Gastrocnemius medialis (tissue), 4 donors: ENCODE measurements at places on chromosomes 1 and 21. TPM values are rescaled to one million over a fixed set of nuclear protein-coding genes. Genes with fewer than 3 reads are reported as not detected.

- H3K36me3 ChIP-seq = no peaks in the 10 kb centered on the region
- H3K27me3 ChIP-seq = no peaks in the 10 kb centered on the region
- no peak overlapping the region for H3K4me3 ChIP-seq
- no peak overlapping the region for H3K27ac ChIP-seq
These were observed 61.6 kb downstream of the LRRN2 start for GRCh38 chr1:204623894-204624361.

DNA sequence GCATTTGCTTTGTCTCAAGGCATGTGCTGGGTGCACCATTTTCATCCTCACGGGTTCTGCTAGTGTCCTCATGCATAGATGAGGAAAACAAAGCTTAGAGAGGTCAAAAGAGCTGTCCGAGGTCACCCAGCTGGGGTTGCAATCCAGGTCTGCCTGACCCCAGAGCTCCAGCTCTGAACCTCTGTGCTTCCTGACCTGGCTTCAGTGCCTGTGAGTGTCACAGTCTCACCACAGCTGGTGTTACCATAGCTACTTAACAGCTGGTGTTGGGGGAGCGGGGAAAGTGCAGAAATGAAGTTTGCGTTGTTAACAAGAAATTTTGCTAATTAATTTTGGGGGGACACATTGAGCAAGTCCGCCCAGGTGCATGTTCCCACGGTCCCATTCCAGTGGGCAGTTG lies 328.5 kb downstream of the KIF26B start:
- H3K4me1 ChIP-seq = no peaks in the 10 kb centered on the region
- no peak overlapping the region for H3K4me3 ChIP-seq
- H3K27me3 ChIP-seq = no peaks in the 10 kb centered on the region
- H3K36me3 ChIP-seq = no peaks in the 10 kb centered on the region
- DNase-seq = no peak

DNA sequence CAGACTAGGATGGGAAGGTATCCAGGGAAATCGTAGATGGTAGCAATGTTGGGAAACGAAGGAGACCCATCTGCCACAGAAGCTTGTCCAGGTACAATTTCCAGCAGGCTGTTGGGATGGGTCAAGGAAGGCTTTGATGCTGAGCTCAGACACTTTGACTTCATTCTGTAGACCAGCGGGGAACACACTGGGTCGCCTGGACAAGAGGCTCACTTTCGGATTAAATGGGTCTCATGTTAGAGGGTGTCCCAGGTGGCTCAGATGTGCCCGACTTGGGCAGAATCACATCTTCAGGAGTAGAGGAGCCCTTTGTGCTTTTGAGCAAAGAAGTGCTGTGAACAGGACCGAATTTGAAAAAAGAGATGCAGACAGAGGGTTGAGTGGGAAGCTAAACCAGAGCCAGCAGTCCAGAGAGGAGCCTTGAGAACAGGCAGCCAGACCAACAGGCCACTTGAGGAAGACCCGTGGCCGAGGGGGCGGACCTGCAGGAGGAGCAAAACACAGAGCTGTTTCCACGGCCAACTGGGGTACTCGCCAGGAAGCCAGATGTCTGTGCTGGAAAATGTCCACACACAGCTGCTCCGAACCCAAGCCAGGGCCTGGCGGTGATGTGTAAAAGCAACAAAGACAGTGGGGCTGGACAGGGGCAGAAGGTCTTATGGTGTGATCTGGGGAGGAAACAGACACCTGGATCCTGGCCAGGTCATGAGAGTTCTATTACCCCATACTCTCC lies 146.9 kb downstream of the AJAP1 start:
- H3K27ac ChIP-seq = no peak overlapping the region
- H3K27me3 ChIP-seq = no peaks in the 10 kb centered on the region
- DNase-seq = peak; percentile 47
- no peaks in the 10 kb centered on the region for H3K36me3 ChIP-seq
- no peaks in the 10 kb centered on the region for H3K4me1 ChIP-seq
- no peak overlapping the region for H3K4me3 ChIP-seq

- no peak overlapping the region for H3K4me3 ChIP-seq
- peaks cover 16% of the 10 kb centered on the region for H3K4me1 ChIP-seq
- peaks cover 18% of the 10 kb centered on the region for H3K27me3 ChIP-seq
- no peaks in the 10 kb centered on the region for H3K36me3 ChIP-seq
- H3K27ac ChIP-seq = no peak overlapping the region
These were observed 81.5 kb downstream of the SYT2 start for GRCh38 chr1:202628646-202629215.

DNA sequence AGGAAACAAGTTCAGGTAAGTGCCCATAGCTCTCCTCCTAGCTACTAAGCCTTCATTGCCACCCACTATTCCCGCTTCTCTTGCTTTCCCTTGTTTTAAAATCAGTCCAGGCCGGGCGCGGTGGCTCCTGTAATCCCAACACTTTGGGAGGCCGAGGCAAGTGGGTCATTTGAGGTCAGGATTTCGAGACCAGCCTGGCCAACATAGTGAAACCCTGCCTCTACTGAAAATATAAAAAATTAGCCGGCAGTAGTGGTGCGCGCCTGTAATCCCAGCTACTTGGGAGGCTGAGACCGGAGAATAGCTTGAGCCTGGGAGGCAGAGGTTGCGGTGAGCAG lies 4.4 kb upstream of the CTTNBP2NL start:
- peak overlapping the region; percentile 91 for H3K27ac ChIP-seq
- H3K27me3 ChIP-seq = no peaks in the 10 kb centered on the region
- H3K4me1 ChIP-seq = peaks cover 20% of the 10 kb centered on the region

DNA sequence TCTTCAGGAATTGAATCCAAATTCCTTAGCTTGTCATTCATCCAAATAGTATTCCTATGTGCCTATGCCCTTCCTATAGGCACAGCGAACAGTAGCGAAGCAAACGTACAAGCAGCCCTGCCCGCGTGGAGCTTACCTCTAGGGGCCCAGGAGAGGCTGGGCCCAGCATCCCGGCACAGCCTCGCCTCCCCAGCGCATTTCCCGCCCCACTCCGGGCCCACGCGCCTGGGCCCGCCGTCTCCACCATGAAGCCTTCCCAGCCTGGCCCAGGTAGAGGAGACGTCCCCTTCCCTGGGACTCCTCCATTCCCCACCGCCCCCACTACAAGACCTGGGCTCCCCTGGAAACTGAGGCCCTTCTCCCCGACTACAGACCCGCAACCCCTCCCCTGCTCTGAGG lies 245 bp upstream of the TMEM269 start:
- H3K4me1 ChIP-seq = peaks cover 11% of the 10 kb centered on the region
- H3K27me3 ChIP-seq = no peaks in the 10 kb centered on the region
- DNase-seq = no peak
- no peak overlapping the region for H3K27ac ChIP-seq

GRCh38 chr21:15036189-15036588 lies 28.6 kb downstream of the NRIP1 start:
- DNase-seq = no peak
- H3K27ac ChIP-seq = no peak overlapping the region
- H3K27me3 ChIP-seq = no peaks in the 10 kb centered on the region
- peaks cover 12% of the 10 kb centered on the region for H3K4me1 ChIP-seq
- peaks cover 11% of the 10 kb centered on the region for H3K36me3 ChIP-seq

- no peaks in the 10 kb centered on the region for H3K27me3 ChIP-seq
- peak overlapping the region; percentile 88 for H3K27ac ChIP-seq
- DNase-seq = no peak
- H3K4me3 ChIP-seq = no peak overlapping the region
These were observed 110.1 kb downstream of the VPS13D start for GRCh38 chr1:12339811-12340543.

DNA sequence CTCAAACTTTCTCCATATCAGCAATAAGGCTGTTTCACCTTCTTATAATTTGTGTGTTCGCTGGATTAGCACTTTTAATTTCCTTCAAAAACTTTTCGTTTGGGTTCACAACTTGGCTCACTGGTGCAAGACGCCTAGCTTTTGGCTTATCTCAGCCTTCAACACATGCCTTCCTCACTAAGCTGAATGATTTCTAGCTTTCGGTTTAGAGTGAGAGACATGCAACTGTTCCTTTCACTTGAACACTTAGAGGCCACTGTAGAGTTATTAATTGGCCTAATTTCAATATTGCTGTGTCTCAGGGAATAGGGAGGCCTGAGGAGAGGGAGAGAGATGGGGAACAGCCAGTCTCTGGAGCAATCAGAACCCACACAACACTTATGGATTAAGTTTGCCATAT lies 41.2 kb upstream of the IFNLR1 start:
- no peaks in the 10 kb centered on the region for H3K4me1 ChIP-seq
- no peaks in the 10 kb centered on the region for H3K36me3 ChIP-seq
- no peak for DNase-seq
- H3K27ac ChIP-seq = no peak overlapping the region
- H3K27me3 ChIP-seq = no peaks in the 10 kb centered on the region
- H3K4me3 ChIP-seq = no peak overlapping the region

DNA sequence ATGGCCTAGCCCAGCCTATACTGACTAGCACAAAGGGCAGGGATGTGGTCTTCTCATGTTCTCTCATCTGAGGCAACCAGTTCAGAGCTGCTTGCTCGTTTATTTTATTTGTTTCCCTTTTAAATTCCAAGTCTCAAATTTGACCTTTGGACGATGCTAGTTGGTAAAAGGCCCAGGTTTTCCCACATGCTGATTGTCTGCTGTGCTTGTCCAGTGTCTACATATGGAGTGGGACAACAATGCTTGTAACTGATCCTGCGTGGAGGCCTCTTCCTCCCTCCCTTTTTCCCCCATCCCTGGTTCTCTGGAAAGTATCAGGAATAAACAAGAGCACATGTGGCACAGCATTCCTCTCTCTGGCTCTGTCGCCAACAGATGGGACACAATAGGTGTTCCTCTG lies 34.0 kb upstream of the BEND5 start:
- H3K36me3 ChIP-seq = no peaks in the 10 kb centered on the region
- H3K27ac ChIP-seq = no peak overlapping the region
- no peak overlapping the region for H3K4me3 ChIP-seq
- H3K4me1 ChIP-seq = no peaks in the 10 kb centered on the region
- H3K27me3 ChIP-seq = no peaks in the 10 kb centered on the region

GRCh38 chr21:38925923-38926322 lies 120.2 kb downstream of the ETS2 start:
- no peaks in the 10 kb centered on the region for H3K27me3 ChIP-seq
- H3K4me3 ChIP-seq = peak overlapping the region; percentile 37
- peak; percentile 74 for DNase-seq
- H3K36me3 ChIP-seq = no peaks in the 10 kb centered on the region

DNA sequence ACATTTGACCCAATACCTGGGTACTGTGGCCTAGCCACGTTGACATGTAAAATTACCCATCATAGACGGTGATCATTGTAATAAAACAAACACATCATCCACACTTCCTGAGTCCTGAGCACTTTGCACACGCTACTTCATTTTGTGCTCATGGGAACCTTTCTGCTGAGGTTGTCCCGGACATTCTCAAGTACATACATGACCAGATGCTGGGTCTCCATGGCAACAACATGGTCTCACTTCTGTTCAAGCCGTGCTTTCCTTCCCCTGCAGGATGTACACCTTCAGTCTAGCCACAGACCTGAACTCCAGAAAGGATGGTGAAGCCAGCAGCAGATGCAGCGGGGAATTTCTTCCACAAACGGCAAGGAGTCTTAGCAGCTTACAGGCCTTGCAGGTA lies 22.7 kb downstream of the UBASH3A start:
- no peaks in the 10 kb centered on the region for H3K4me1 ChIP-seq
- no peak overlapping the region for H3K27ac ChIP-seq
- DNase-seq = no peak
- no peak overlapping the region for H3K4me3 ChIP-seq
- peaks cover 16% of the 10 kb centered on the region for H3K27me3 ChIP-seq

- peak within 1 kb of the TSS; percentile 68 for H3K27ac ChIP-seq
- DNase-seq = peak; percentile 84
- H3K4me1 ChIP-seq = peaks cover 6% of the 10 kb centered on the region
- H3K27me3 ChIP-seq = no peaks in the 10 kb centered on the region
- peak within 1 kb of the TSS; percentile 84 for H3K4me3 ChIP-seq
- H3K36me3 ChIP-seq = no peaks in the 10 kb centered on the region
These were observed at the start of gene PACC1 for GRCh38 chr1:212414328-212415106. Gene PACC1, minus strand, starts transcription at chr1:212414886. Its CDS starts 129 bp downstream, at chr1:212414757.

- H3K36me3 ChIP-seq = no peaks in the 10 kb centered on the region
- no peak overlapping the region for H3K4me3 ChIP-seq
- no peaks in the 10 kb centered on the region for H3K4me1 ChIP-seq
- H3K27me3 ChIP-seq = no peaks in the 10 kb centered on the region
- no peak overlapping the region for H3K27ac ChIP-seq
These were observed 44.0 kb downstream of the MAGI3 start for GRCh38 chr1:113434081-113434873.

- H3K27ac ChIP-seq = peak overlapping the region; percentile 79
- DNase-seq = peak; percentile 89
- H3K27me3 ChIP-seq = no peaks in the 10 kb centered on the region
- no peak overlapping the region for H3K4me3 ChIP-seq
- H3K36me3 ChIP-seq = no peaks in the 10 kb centered on the region
These were observed 218.6 kb downstream of the URB2 start for GRCh38 chr1:229844675-229845074.

- no peaks in the 10 kb centered on the region for H3K36me3 ChIP-seq
- H3K4me1 ChIP-seq = peaks cover 47% of the 10 kb centered on the region
- peak; percentile 35 for DNase-seq
- H3K27me3 ChIP-seq = no peaks in the 10 kb centered on the region
These were observed 6.0 kb downstream of the LSS start for GRCh38 chr21:46222436-46223116.

DNA sequence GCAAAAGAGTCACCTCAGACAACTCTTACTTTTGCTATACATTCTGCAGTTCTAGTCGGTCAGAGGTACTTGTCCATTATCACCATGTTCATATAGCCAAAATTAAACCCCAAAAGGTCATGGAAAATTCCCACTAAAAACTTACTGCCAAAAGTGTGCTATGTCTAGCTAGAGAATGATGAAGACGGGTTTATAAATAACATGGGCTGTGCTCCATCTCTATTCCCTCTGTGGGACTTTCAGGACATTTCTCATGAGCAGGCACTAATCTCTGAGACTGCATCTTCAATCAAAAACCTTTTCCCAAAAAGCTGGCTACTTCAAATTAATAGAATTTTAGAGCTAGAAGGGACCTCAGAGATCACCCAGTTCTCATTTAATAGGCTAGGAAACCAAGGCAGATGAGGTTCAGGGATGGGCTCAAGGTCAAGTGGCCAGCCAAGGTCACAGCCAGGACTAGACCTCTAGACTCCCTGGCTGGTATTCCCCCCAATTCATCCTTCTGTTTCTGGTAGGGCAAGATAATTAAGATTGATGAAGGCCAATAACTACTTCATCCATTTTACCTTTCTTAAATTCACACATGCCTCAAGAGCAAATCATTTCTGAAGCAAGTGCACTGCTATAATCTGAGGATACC lies 21.0 kb upstream of the MOB3C start:
- H3K27ac ChIP-seq = peak overlapping the region; percentile 66
- H3K4me3 ChIP-seq = no peak overlapping the region

The ATG4C gene
- 5.8 TPM for total RNA-seq

The DDAH1 gene
- total RNA-seq = 11.1 TPM

The RNU1-2 gene
- not detected for total RNA-seq

The TNFRSF18 gene
- total RNA-seq = not detected

The LHX8 gene
- not detected for total RNA-seq

The DMRTA2 gene
- not detected for total RNA-seq

The C1orf185 gene
- not detected for total RNA-seq

The DTL gene
- 1.8 TPM for total RNA-seq

The SERPINC1 gene
- total RNA-seq = not detected
